Skeletal muscle tissue (tissue), 5 donors: ENCODE measurements at places on chromosomes 1 and 21. TPM values are rescaled to one million over a fixed set of nuclear protein-coding genes. Genes with fewer than 3 reads are reported as not detected.

Gene RXFP4
- total RNA-seq: not detected

Gene PATJ
- total RNA-seq: 5.7 TPM

Gene C8A
- total RNA-seq: not detected

Gene KLHDC9
- not detected for total RNA-seq

Gene LRRN2
- 2.1 TPM for total RNA-seq

Gene KCNE2
- 1.6 TPM for total RNA-seq

Gene TCHH
- not detected for total RNA-seq

Gene EPHA8
- total RNA-seq: not detected

Gene C1orf94
- not detected for total RNA-seq

Gene ADGRL4
- 15.7 TPM for total RNA-seq

Gene MIER1
- 29.7 TPM for total RNA-seq

Gene FABP3
- total RNA-seq: 201 TPM

Gene TAF1A
- total RNA-seq: 11.0 TPM

Gene EYA3
- total RNA-seq: 9.9 TPM

Gene LMO4
- total RNA-seq: 33.9 TPM

Gene SELE
- total RNA-seq: 1.6 TPM

Gene TFF2
- total RNA-seq: not detected

Gene LYPD8
- total RNA-seq: not detected

Gene NUP210L
- total RNA-seq: under 0.01 TPM

Gene TMEM82
- not detected for total RNA-seq

Gene LMX1A
- 1.6 TPM for total RNA-seq

Gene APCS
- total RNA-seq: 0.52 TPM

Gene OR6Y1
- not detected for total RNA-seq

Gene KRTAP13-3
- not detected for total RNA-seq

Gene LCE3E
- not detected for total RNA-seq

Gene VWA5B1
- total RNA-seq: 0.52 TPM

Gene GJA9
- total RNA-seq: not detected

Gene AGTRAP
- 15.7 TPM for total RNA-seq

Gene SLC16A4
- 12.5 TPM for total RNA-seq

Gene ADORA3
- 0.52 TPM for total RNA-seq

Gene CD160
- total RNA-seq: under 0.01 TPM

Gene GPR25
- total RNA-seq: not detected

Gene TSSK3
- total RNA-seq: 1.0 TPM

Gene AMPD1
- total RNA-seq: 40.7 TPM

Gene TDRD10
- total RNA-seq: 1.0 TPM

Gene ARHGEF19
- total RNA-seq: 0.52 TPM

Gene DISP3
- not detected for total RNA-seq

Gene SMCP
- total RNA-seq: not detected

Gene CD244
- 1.6 TPM for total RNA-seq

Gene KHDC4
- 26.6 TPM for total RNA-seq

Gene BRDT
- not detected for total RNA-seq

Gene KIF21B
- total RNA-seq: 1.0 TPM

Gene GBP4
- total RNA-seq: 3.7 TPM

Gene PLOD1
- total RNA-seq: 97.6 TPM

Gene CYP2J2
- 38.1 TPM for total RNA-seq

Gene OR2L5
- total RNA-seq: not detected

Gene CAMSAP2
- total RNA-seq: 23.0 TPM

Gene PLPPR4
- 7.3 TPM for total RNA-seq

Gene FNDC5
- total RNA-seq: 366 TPM

Gene RGS8
- not detected for total RNA-seq

Gene PLA2G5
- 0.52 TPM for total RNA-seq

Gene AHDC1
- 19.8 TPM for total RNA-seq

Gene SPRR4
- not detected for total RNA-seq
